NCI-H1105 treated with DMSO at 0.1 percent for 48 hours (cell line): ENCODE measurements at places on chromosomes 6 and 20.
A peak's percentile ranks its signal among the peaks of the same experiment; 100 is the strongest.

DNA sequence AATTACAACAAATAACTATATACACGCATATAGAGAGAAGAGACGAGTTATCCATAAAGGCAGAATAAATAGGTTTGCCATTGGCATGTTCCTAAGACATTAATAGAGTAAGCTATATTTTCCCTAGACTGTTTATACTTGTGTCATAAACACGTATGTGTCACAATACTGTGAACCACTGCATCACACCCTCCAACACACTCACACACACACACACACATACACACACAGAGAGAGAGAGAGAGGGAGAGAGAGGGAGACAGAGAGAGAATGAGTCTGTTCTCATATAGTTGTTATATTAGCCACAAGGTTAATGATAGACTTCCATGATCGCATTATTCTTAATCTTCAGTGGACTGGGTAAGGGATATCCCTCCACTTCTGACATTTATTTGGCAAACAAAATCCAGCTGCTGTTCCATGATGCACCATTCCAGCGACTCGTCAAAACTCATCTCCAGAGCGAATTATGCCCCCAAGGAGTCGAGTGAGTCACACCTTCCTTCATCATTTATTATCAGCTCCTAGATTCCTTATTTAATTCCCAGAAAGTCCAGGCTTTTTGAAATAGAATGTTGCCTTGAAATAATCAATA is 82.8 kb upstream of the HIVEP1 start:
- no peak for DNase-seq

- no peak for DNase-seq
Observed at GRCh38 chr6:102799051-102799450, 1405.5 kb downstream of the GRIK2 start.

GRCh38 chr6:90302320-90302719 is 5.7 kb upstream of the BACH2 start:
- no peak for DNase-seq

DNA sequence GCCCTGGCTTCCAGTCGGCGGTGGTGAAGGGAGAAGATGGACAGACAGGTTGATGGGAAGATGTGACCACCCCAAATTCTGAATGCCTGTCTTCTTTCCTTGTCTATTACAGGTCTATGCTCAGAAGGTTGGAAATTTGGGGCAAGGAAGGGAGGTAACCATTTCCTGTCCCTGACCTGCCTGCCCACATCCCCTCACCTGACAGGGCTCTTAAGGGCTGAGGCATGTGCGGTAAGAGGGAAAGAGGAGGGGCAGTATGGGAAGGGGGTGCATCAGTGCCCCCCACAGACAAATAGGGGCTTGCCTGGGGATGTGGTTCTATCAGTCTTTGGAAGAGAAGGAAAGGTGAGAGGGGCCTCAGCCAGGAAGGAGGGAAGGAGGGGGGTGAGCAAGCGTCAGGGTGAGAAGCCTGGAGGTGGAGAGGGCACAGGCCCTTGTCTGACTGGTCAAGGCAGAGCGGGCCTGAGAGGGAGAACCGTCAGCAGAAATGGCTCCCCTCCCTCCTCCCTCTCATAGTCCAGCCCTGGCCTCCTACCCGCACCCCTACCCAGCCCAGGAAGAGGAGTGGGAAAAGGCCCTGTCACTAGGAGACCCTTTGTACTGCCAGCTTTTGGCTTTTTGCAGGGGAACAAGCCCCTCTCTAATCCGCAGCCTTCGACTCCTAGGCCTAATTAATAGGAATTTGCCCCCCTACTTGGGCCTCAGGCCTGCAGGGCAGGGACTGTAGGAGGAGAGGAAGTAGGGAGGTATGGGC is 104.4 kb upstream of the FOXP4 start:
- DNase-seq = no peak

DNA sequence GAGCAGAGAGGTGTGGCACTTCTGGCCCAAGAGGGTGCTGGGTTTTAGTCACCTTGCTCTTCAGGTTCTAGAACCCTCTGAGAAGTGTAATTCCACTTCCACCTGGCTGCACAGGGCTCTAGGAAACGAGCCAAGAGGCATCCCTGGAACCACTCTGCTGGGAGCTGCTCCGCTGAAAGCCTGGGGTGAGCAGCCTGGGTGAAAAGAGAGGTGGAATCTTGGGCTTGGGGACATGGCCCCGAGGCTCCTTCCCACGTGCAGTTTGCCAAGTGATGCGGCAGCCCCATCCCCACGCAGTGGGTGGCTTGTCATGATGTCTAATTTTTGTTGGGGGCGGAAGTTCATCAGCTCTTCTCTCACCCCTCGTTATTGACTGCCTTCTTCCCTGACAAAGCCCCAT is 32.8 kb downstream of the PPP1R16B start:
- no peak for DNase-seq

DNA sequence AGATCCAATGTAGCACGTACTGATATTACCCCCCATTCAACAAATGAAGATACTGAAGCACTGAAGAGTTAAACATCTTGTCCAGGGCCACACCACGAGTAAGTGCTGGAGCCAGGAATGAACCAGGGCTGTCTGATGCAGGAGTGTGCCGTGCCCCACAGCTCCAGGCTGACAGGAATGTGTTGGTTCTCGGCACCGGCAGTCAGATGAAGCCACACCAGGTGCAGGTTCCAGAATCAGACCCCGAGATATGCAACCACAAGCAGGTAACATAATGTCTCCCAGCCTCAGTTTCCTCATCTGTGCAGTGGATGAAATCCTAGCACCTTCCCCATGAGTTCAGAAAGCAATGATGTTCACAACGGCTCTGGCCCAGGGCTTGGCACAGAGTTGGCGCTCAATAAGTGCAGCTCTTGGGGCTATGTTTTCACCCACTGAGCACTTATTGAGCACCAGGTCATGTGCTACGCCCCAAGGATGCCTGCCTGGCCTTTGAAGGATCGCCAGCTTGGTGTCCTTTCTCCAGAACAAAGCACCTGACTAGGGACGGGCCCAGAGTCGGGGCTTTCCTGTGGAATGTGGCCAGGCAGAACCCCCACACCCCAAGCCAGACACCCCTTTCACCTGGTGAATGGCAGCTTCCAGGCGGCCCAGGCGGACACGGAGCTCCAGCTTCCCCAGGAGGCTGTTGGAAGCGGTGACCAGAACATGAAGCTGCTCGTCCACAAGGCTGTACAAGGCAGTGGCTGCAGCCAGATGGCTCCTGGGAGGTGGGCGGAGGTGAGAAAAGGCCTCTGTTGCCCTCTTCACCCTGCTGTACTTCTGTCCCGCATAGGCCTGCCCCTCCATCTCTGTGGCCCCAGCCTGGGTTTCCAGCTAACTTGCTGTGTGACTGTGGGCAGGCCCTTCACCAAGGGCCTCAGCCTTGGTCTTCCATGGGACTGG is 41.3 kb downstream of the KIAA1755 start:
- DNase-seq = no peak

GRCh38 chr6:104409913-104410312 is 449.8 kb downstream of the HACE1 start:
- DNase-seq = no peak

GRCh38 chr20:44784688-44785087 is 25.7 kb downstream of the RIMS4 start:
- DNase-seq = no peak

- peak; percentile 76 for DNase-seq
Observed at GRCh38 chr6:106974336-106974998, at the start of gene CD24. Gene CD24 (minus strand): TSS chr6:106974729. CDS start chr6:106974646, 83 bp downstream.

- no peak for DNase-seq
Observed at GRCh38 chr6:157758516-157759023, 64.5 kb upstream of the SNX9 start.

DNA sequence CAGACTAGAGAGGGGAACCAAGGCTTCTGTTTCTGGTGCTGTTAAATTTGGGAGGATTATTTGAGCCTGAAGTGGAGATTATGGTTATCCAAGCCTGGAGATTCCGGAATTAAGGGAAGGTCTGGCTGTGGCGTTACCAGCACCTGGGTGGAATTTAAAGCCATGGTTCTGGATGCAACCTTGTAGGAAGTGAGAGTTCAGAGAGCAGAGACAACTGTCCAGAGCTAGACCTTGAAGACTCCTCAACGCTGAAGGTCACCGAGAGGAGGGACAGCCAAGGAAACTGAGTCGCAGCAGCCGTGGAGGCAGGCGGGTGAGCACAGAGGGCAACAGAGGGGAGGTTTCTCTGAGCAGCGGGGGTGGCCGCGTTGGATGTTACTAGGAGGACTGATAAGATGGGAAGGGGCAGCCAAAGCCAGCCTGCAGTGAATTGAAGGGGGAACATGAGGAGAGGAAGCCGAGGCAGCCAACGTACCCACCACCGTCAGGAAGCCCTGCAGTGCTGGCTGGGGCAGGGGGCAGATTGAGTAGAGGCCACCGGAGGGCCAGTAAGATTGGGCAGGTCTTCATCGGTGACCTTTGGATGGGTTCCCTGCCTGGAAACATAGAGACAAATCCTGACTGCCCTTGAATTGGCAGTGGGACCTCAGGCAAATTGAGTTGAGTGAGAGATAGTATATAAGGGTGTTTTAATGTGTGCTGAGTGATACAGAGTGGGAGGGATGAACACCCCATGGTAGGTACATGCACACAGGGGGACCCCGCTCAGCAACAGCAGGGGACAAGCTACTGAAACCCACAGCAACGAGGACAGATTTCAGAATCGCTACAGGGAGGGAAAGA is 90.3 kb downstream of the SNX5 start:
- no peak for DNase-seq

- no peak for DNase-seq
Observed at GRCh38 chr6:13536796-13537526, 37.4 kb upstream of the SIRT5 start.
